ENCODE measurements at places on chromosomes 5 and 9.

GRCh38 chr9:97853056-97853843 lies at the start of gene FOXE1:
Gene FOXE1 (plus strand): TSS chr9:97853226. CDS start chr9:97853915, 689 bp downstream.
- DNase-seq = no peak

DNA sequence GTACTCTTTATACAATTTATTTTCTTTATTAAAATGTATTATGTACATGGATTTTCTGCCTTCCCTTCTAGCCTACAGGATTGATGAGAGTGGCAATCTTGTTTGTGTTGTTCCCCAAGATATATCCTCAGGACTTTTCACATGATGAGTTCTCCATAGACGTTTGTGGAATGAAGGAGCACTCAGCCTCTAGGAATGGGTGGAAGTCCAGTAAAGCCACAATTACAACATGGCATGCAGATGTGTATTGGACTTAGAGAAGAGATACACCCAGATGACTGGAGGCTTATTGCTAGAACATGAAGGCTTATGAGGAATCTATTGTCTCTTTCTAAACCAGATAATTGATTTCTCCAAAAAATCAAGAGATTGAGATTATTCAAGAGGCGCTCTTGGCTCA lies 8.2 kb upstream of the DOCK2 start:
- DNase-seq = peak; percentile 89

DNA sequence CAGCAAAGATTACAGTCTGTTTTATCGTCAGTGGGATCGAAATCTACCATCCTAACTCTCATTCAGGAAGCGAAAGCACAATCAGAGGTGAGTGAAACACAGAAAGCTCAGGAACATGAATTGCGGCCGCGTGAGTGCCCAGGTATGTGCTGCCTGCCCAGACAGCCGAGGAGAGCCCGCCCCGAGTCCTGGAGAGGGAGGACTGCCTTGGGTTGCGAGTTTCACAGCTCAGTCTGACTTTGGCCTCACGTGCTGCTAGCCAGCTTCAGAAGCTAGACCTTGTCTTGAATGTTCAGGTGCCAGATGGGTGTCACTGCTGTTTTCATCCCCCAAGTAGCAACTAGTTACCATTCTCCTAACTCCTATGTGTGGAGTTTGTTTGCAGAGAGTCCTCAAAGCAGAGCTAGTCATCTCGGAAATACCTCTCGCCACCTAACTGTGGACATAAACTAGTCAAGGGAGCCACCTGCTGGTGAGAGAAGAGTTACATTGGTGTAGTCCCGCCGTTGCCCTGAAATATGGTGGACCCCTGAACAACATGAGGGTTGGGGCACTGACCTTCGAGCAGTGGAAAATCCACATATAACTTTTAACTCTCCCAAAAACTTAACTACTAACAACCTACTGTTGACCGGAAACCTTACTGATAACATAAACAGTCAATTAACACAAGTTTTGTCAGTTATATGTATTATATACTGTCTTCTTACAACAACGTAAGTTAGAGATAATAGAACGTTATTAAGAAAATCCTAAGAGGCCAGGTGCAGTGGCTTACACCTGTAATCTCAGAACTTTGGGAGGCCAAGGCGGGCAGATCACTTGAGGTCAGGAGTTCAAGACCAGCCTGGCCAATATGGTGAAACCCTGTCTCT lies 80.9 kb downstream of the GOLPH3 start:
- DNase-seq = peak; percentile 52

- no peak for DNase-seq
Measured at GRCh38 chr5:15936505-15937245, 242.9 kb downstream of the MARCHF11 start.

DNA sequence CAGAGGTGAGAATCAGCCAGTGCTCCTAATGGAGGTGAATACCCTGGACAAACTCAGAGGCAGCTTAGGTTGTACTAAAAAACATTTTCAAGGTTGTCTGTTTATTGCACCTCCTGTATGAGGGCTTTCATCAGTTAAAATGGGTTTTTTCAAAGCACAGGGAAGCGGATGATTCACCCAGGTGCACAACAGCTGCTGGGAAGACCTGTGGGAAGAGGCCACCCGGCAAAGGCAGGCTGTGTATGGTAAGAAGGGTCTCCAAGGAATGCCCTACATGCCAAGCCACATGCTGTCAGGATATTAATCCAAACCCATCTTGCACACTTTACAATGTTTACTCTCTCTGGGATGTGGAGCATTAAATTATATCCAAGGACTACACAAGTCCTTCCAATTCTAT lies 14.7 kb downstream of the SIL1 start:
- no peak for DNase-seq
